PC-9 (cell line): ENCODE measurements at places on chromosomes 4 and X. TPM values are rescaled to one million over a fixed set of nuclear protein-coding genes. Genes with fewer than 3 reads are reported as not detected.

Gene ERAS
- 0.50 TPM in 1 of 2 replicates, not detected in the other for total RNA-seq

Gene KDR
- total RNA-seq: 0.09 and 0.20 TPM in 2 replicates

Gene NAAA
- total RNA-seq: 3.6 and 3.9 TPM in 2 replicates

Gene POU4F2
- not detected in 2 replicates for total RNA-seq

Gene WDR13
- 28.6 and 43.9 TPM in 2 replicates for total RNA-seq

Gene ASB9
- total RNA-seq: 5.7 and 5.8 TPM in 2 replicates
